ENCODE measurements at places on chromosomes 6 and 20. TPM values are rescaled to one million over a fixed set of nuclear protein-coding genes. Genes with fewer than 3 reads are reported as not detected.

The ALDH8A1 gene
- not detected for total RNA-seq

The MUCL3 gene
- not detected for total RNA-seq

The MBOAT1 gene
- total RNA-seq: 2.0 TPM

The OGFRL1 gene
- 10.6 TPM for total RNA-seq

The PERP gene
- total RNA-seq: 20.2 TPM

The BPIFA1 gene
- total RNA-seq: not detected

The LST1 gene
- total RNA-seq: not detected

The NRSN1 gene
- not detected for total RNA-seq

The VSTM2L gene
- 8.6 TPM for total RNA-seq

The NFYA gene
- total RNA-seq: 7.7 TPM

The SEMG1 gene
- total RNA-seq: not detected

The C6orf62 gene
- total RNA-seq: 79.4 TPM

All from pericardium fibroblast (primary cell).